ENCODE measurements at places on chromosomes 2 and 18. TPM values are rescaled to one million over a fixed set of nuclear protein-coding genes. Genes with fewer than 3 reads are reported as not detected.

DNA sequence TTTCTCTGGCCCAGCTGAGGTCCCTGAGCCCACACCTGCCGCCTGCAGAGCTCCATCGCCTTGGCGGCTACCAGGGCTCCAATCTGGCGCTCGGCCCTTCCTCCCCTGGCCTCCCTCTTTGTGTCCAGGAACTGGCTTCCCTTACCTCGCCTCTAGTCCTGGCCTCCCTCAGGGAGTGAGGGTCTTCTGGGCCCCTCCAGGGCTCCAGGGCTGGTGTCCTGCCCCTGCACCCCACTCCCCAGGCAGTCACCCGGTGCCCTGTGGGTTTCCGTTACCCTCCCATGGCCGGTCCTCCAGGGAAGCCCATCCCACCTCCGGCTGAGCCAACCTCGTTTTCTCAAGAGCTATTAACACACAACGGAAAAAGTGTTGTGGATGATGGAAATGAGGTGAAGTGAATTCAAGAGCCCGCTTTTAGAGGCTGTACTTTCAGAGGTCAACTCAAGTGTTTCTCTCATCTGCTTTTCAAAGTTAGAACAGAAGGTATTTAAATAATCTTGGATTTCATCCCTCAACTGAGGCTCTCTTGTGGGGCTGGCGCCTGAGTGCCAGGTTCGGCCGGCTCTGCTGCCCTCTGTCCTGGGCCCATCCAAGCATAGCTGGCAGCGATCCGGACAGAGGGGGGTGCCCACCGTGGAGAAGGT is 131.9 kb downstream of the ASB1 start:
- no peaks in the 10 kb centered on the region for H3K36me3 ChIP-seq
- H3K4me3 ChIP-seq, result no peak overlapping the region
- H3K4me1 ChIP-seq, result no peaks in the 10 kb centered on the region
- peaks cover 11% of the 10 kb centered on the region for H3K27me3 ChIP-seq
- no peak for DNase-seq

GRCh38 chr18:66560094-66560493 is 43.8 kb downstream of the CDH19 start:
- H3K4me1 ChIP-seq, result no peaks in the 10 kb centered on the region
- DNase-seq, result no peak
- H3K27ac ChIP-seq, result no peak overlapping the region
- H3K27me3 ChIP-seq, result no peaks in the 10 kb centered on the region

The NT5C1B gene
- not detected for total RNA-seq

The TRIB2 gene
- 36.8 TPM for total RNA-seq

GRCh38 chr2:42031281-42032223 is 16.3 kb upstream of the PKDCC start:
- no peak overlapping the region for H3K4me3 ChIP-seq
- no peak overlapping the region for H3K27ac ChIP-seq
- H3K4me1 ChIP-seq, result peaks cover 19% of the 10 kb centered on the region
- no peaks in the 10 kb centered on the region for H3K36me3 ChIP-seq
- H3K27me3 ChIP-seq, result no peaks in the 10 kb centered on the region

The OSR1 gene
- total RNA-seq, result 0.71 TPM

DNA sequence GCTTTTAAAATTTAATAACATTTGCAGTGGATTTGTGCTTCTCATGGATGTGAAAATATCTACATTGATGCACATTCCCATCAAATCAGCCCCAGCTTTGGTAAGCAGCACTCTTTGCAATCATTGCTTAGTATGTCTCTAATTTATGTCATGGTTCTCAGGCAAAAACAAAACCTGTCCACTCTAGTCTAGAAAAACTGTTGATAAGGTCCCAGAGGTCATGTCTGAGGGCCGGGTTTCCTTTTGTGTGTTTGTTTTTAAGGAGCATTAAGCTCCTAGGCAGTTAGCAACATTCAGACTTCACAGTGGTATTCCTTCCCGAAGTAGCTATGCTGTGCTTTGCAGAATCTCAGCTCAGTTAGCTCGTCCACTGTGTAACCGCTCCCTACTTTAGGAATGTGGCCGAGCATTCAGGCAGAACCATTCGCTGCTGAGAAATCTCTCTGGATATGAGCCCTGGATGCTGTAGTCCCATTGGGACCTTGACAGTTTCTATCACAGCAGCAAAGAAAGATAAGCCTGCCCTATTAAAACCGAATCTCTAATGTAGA is 4.0 kb downstream of the DIPK1C start:
- H3K27ac ChIP-seq, result peak overlapping the region; percentile 30
- DNase-seq, result peak; percentile 46
- no peak overlapping the region for H3K4me3 ChIP-seq

The RAMP1 gene
- 323 TPM for total RNA-seq

The POTEC gene
- total RNA-seq, result not detected
